Thoracic aorta (tissue), 2 donors: ENCODE measurements at places on chromosomes 5 and 9. TPM values are rescaled to one million over a fixed set of nuclear protein-coding genes. Genes with fewer than 3 reads are reported as not detected.
A peak's percentile ranks its signal among the peaks of the same experiment; 100 is the strongest.

The PDLIM4 gene
- total RNA-seq: 81.0 TPM

GRCh38 chr5:159504857-159505304 lies 174.6 kb upstream of the IL12B start:
- H3K4me3 ChIP-seq: no peak overlapping the region
- no peaks in the 10 kb centered on the region for H3K27me3 ChIP-seq
- H3K4me1 ChIP-seq: peaks cover 13% of the 10 kb centered on the region

- no peaks in the 10 kb centered on the region for H3K27me3 ChIP-seq
- H3K36me3 ChIP-seq: no peaks in the 10 kb centered on the region
- no peak overlapping the region for H3K27ac ChIP-seq
- no peak overlapping the region for H3K4me3 ChIP-seq
- no peaks in the 10 kb centered on the region for H3K4me1 ChIP-seq
These were observed 158.1 kb upstream of the VCAN start for GRCh38 chr5:83313436-83313835.

GRCh38 chr9:131628459-131629225 lies 83.3 kb downstream of the PRRT1B start:
- no peak overlapping the region for H3K4me3 ChIP-seq
- no peaks in the 10 kb centered on the region for H3K27me3 ChIP-seq
- H3K4me1 ChIP-seq: no peaks in the 10 kb centered on the region
- DNase-seq: no peak
- H3K36me3 ChIP-seq: peaks cover 5% of the 10 kb centered on the region

DNA sequence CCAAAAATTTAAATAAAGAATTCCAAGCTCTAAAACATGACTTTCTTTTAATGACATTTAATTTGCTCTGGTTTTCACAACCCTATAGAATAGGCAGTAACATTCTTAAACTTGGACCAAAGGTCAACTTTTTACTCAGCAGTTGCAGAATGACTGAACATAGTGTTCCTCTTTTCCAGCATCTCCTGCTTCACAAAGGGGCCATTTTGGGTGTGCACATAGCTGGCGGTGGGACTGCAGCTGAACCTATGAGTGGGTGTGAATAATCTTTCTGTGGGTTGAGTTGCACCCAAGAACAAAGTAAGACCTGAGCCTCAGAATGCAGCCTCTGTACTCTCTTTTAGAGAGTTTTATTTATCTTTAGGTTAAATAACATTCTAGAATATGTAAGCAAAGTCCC lies 96.9 kb upstream of the HAPLN1 start:
- no peak overlapping the region for H3K4me3 ChIP-seq
- H3K36me3 ChIP-seq: no peaks in the 10 kb centered on the region
- no peaks in the 10 kb centered on the region for H3K4me1 ChIP-seq
- H3K27ac ChIP-seq: no peak overlapping the region

The VAV2 gene
- 10.1 TPM for total RNA-seq

DNA sequence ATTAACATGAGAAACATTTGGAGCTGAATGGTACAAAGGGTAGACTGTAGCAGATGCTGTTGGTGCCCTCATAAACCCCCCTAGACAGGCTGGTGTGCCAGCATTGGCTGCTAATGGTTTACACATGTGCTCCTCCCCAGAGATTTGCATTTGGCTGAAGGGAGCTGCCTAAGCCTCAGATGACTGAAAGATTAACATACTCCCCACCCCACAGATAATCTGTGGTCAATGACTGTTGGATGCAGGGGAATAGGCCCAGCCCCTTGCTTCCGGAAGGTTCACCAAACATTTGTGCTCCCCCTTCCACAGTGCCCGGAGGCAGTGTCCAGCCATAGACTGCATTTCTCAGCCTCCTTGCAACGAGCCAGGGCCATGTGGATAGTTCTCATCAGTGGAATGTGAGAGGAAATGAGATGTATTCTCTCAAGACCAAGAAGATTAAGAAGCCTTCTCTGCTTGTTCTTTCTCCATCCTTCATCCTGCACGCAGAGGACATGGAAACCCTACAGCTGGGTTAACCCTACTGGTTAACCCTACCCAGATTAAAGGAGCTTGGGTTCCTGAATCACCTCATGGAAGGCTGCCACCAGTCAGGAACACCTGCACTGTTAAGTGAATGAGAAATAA lies 79.6 kb downstream of the PHAX start:
- no peaks in the 10 kb centered on the region for H3K27me3 ChIP-seq
- DNase-seq: no peak
- H3K36me3 ChIP-seq: no peaks in the 10 kb centered on the region
- H3K4me3 ChIP-seq: no peak overlapping the region

- no peaks in the 10 kb centered on the region for H3K36me3 ChIP-seq
- no peaks in the 10 kb centered on the region for H3K27me3 ChIP-seq
- peak overlapping the region; percentile 70 for H3K27ac ChIP-seq
- peaks cover 15% of the 10 kb centered on the region for H3K4me1 ChIP-seq
- DNase-seq: peak; percentile 31
These were observed 665 bp downstream of the ASS1 start for GRCh38 chr9:130445268-130445983.

GRCh38 chr9:135692410-135692809 lies 6.9 kb downstream of the SOHLH1 start:
- no peak overlapping the region for H3K4me3 ChIP-seq
- DNase-seq: no peak
- no peak overlapping the region for H3K27ac ChIP-seq
- no peaks in the 10 kb centered on the region for H3K27me3 ChIP-seq
- no peaks in the 10 kb centered on the region for H3K4me1 ChIP-seq
- no peaks in the 10 kb centered on the region for H3K36me3 ChIP-seq

DNA sequence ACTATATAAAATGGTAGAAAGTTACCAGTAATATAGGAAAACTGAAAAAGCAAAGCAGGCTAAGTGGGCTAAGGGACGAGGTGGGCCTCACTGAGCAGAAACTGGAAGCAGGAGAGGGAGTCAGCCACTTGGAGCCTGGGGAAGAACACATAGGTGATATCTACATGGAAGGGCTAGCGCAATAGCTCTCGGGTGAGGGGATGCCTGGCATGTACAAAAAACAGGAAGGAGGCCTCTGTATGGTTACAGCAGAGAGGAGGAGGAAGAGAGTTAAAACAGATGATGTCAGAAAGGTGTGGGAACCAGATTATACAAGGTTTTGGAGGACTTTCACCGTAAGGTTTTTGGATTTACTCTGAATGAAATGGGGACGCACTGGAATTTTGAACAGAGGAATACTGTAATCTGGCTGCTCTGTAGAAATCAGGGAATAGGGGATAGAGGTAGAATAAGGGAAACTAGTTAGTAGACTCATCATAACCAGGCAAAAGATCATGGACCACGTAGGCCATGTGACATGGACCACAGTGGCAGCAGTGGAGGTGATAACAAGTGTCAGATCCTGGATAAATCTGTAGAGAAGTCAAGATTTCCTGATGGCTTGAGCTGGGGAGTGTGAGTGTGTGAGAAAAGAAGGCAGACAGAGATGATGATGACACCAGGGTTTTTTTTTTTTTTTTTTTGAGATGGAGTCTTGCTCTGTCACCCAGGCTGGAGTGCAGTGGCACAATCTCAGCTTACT lies 52.5 kb downstream of the FNBP1 start:
- no peak for DNase-seq
- H3K4me3 ChIP-seq: no peak overlapping the region
- no peaks in the 10 kb centered on the region for H3K36me3 ChIP-seq
- no peaks in the 10 kb centered on the region for H3K27me3 ChIP-seq
- peaks cover 17% of the 10 kb centered on the region for H3K4me1 ChIP-seq
- H3K27ac ChIP-seq: no peak overlapping the region

DNA sequence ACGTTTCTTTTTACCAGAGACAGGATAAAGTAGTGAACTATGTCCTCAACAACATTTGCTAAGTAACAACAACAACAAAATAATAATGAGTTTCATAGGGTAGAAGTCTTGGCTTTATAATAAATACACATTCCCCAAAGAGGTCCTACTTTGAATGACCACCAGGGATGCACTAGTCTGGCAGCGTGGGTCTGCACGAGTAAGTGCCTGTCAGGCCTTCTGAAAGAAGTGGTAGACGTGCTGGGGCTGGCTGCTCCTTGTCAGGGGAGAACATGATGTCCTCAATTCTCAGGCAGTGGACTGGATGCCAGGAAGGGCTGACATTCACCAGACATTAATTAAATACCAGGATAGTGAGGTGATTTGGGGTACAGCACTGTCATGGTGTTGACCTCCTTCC lies 331.1 kb downstream of the TMEM38B start:
- H3K36me3 ChIP-seq: no peaks in the 10 kb centered on the region
- no peaks in the 10 kb centered on the region for H3K4me1 ChIP-seq
- DNase-seq: no peak
- no peak overlapping the region for H3K4me3 ChIP-seq
- H3K27ac ChIP-seq: no peak overlapping the region
- H3K27me3 ChIP-seq: no peaks in the 10 kb centered on the region

The FOXD4L3 gene
- not detected for total RNA-seq

The CLIC3 gene
- 1.4 TPM for total RNA-seq

The TAS2R1 gene
- not detected for total RNA-seq

The SRA1 gene
- total RNA-seq: 34.3 TPM

DNA sequence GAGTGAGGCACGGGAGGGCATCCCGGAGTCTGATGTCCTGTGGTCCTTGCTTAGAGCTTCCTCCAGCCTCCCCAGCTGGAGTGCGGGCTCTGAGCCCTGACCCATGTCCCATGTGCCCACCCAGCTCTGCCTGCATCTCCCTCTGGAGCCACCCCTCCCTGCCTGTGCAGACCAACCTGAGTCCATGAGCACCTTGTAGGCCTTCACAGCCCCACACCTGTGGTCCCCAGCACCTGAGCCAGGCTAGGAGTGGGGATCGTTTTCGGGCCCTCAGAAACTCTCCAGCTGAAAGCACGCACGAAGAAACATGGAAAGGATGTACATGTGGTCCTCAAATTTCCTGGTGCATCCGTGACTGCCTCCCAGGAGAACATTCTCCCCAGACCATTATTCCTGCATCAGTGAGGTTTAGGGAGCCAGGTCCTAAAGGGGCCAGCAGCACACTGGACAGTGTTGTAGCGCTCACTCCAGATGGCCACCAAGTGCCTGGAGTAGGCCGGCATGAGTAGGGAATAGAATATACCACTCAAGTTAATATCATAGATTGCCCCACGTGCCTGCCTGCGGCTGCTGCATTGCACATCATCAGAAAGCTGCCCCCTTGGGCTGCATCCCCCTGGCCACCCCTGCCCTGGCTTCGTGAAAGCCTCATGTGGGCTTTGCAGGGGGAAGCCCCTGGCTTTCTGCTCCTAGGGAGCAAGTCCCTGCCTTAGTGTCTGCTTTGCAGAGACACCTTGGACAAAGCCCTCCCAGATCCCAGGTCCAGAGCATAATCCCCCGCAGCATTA lies 80.6 kb downstream of the WNK2 start:
- no peak for DNase-seq
- no peaks in the 10 kb centered on the region for H3K27me3 ChIP-seq
- H3K4me1 ChIP-seq: no peaks in the 10 kb centered on the region

DNA sequence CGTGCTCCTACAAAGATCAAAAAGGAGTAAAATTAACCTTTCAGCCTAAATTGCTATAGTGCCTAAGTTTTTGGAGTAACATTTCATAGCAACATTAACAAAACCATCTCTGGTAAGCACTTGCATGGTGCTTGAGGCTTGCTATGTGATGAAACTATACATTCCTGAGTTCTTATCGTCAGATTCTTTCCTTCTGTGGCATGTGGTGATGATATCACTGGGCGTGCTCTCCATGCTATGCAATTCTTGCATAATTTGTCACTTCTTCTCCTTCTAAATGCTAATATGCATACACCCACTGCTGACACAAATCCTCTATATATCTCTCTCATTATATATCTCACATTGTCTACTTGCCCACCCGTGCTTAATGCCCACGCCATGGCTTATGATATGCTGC lies 2019.9 kb downstream of the MAT2B start:
- DNase-seq: no peak
- H3K36me3 ChIP-seq: no peaks in the 10 kb centered on the region
- no peaks in the 10 kb centered on the region for H3K27me3 ChIP-seq
- H3K4me1 ChIP-seq: no peaks in the 10 kb centered on the region
- H3K27ac ChIP-seq: no peak overlapping the region

DNA sequence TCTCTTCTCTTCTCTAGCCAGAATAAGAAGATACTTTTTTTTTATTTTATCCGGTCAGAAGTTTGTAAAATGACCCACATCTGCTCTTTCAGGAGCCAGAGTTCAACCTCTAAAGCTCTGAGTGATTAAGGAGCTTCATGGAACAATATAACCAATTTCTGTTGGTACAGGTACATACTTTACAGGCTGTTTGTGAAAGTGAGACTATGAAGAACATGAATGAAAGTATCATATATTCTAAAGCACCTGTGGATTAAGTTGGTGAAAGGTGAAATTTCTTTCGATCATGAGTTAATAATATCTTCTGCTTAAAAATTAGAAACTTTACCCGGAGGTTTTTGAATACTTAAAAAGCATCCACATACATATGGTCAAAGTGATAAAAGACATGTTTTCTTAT lies 65.2 kb downstream of the DMRT2 start:
- H3K36me3 ChIP-seq: no peaks in the 10 kb centered on the region
- H3K27ac ChIP-seq: no peak overlapping the region
- no peaks in the 10 kb centered on the region for H3K27me3 ChIP-seq
- H3K4me3 ChIP-seq: no peak overlapping the region
- H3K4me1 ChIP-seq: no peaks in the 10 kb centered on the region
